ENCODE measurements at places on chromosomes 5 and 9. TPM values are rescaled to one million over a fixed set of nuclear protein-coding genes. Genes with fewer than 3 reads are reported as not detected.

The C6 gene
- 0.48 TPM for total RNA-seq

GRCh38 chr5:92552206-92553160, 1028.5 kb downstream of the NR2F1-AS1 start:
- peak; percentile 84 for DNase-seq

DNA sequence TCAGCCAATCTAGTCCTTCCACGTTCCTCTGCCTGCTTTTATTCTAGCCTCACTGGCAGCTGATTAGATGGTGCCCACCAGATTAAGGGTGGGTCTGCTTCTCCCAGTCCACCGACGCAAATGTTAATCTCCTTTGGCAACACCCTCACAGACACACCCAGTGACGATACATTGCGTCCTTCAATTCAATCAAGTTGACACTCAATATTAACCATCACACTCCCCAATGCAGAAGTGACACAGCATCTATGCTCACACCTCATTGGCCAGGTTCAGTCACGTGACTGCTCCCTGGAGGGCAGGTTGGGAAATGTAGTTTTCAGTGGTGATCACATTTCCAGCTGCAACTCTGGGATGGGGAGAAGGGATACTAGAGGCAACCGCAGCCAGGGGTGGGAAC, 13.0 kb downstream of the SUSD3 start:
- peak; percentile 55 for DNase-seq

GRCh38 chr5:119402081-119402480, 46.3 kb downstream of the TNFAIP8 start:
- DNase-seq: no peak

DNA sequence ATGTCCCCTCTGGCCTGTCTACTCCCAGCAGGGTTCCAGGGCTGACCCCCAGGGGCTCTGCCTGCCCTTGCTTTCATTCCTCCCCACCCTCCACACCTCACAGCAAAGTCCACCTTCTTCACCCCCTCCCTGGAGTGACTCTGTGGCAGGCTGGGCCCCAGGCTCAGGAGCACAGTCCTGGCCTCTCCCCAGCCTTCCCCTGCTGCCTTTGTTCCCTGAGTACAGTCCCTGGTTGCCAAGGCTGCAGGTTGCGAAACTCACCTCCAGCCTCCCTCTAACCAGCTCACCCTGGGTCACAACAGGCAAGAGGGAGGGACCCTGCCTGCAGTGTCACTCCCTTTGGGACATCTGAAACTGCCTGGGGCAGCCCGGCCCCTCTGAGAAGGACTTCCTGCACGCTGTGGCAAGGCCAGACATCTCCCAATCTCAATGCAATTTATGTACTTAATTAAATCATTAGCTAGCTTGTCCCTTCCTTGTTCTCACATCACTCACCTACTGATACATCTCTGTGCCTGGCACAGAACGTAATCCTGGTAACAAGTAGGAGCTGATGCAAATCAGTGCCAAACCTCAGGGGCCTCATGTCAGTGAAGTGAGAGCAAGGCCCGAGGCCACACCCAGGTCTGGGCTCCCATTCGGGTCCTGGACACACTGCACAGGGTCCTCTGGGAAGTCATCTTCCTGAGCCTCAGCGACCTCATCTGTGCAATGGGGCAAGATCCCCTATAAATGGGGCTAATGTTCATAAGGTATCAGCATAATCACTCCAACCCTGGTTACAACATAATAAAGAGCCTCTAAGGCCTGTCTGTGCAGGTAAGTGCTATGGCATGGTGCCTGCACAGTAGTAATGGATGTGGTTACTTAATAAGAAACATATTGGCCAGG, 27.3 kb upstream of the TRIM14 start:
- no peak for DNase-seq

- no peak for DNase-seq
Observed at GRCh38 chr9:115739096-115739875, 414.3 kb upstream of the PAPPA start.

Measured in SJCRH30 (cell line).